ENCODE measurements at places on chromosomes 2 and 18. TPM values are rescaled to one million over a fixed set of nuclear protein-coding genes. Genes with fewer than 3 reads are reported as not detected.
A peak's percentile ranks its signal among the peaks of the same experiment; 100 is the strongest.

DNA sequence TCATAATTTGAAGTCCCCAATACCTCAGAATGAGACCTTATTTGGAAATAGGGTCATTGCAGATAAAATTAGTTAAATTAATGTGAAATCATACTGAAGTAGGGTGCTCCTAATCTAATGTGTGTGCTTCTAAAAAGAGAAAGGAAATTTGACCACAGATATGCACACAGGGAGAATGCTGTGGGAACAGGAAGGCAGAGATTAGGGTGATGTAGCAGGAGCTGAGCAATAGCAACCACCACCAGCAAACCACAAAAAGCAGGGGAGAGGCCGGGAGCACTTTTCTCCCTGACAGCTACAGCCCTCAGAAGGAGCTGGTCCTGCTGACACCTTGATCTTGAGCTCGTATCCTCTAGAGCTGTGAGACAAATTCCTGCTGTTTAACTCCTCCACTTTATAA lies 24.6 kb upstream of the SCG2 start:
- DNase-seq, result no peak
- no peaks in the 10 kb centered on the region for H3K36me3 ChIP-seq
- no peak overlapping the region for H3K4me3 ChIP-seq
- H3K27me3 ChIP-seq, result no peaks in the 10 kb centered on the region

DNA sequence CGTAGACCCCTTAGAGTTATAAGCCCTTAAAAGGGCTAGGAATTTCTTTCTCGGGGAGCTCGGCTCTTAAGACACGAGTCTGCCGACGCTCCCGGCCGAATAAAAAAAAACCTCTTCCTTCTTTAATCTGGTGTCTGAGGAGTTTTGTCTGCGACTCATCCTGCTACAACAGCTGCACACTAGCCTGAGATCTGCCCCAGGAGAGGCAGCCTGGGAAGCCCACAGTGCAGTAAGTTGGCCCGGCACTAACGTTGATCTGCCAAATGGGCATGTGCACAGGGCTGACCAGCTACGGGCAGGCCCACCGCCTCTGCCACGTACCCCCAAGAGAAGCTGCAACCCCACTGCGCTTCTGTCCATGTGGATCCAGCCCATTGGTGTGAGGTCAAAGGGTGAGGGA lies 8.4 kb upstream of the LIMS2 start:
- no peak for DNase-seq
- no peak overlapping the region for H3K4me3 ChIP-seq
- H3K36me3 ChIP-seq, result no peaks in the 10 kb centered on the region
- H3K27me3 ChIP-seq, result no peaks in the 10 kb centered on the region

The PLEK gene
- total RNA-seq, result 32.9 TPM

DNA sequence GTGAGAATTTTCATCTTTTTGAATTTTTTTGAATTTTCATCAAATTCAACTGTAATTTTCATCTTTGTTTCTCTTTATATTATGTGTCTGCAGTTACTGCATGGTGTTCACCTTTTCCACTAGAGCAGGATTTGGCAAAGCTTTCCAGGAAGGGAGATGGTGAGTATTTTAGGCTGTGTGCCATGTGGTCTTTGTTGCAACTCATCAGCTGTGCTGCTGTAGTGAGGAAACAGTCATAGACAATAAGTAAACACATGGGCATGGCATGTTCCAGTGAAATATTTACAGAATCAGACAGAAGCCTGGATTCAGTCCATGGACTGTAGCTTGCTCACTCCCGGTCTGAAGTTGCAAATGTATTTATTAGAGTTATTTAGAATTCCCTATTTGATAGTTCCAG lies 120.4 kb downstream of the DCDC2C start:
- no peak for DNase-seq
- H3K36me3 ChIP-seq, result no peaks in the 10 kb centered on the region
- no peaks in the 10 kb centered on the region for H3K4me1 ChIP-seq
- H3K27ac ChIP-seq, result no peak overlapping the region

- H3K27ac ChIP-seq, result peak overlapping the region; percentile 86
- peak overlapping the region; percentile 84 for H3K4me3 ChIP-seq
Measured at GRCh38 chr2:42569116-42569711, 782 bp downstream of the MTA3 start.

The TUBB8B gene
- total RNA-seq, result 0.38 TPM

The CTDSP1 gene
- 169 TPM for total RNA-seq

Data from upper lobe of right lung (tissue), 1 donor.